ENCODE measurements at places on chromosomes 6 and 20.

GRCh38 chr6:72959821-72960220 is 265.5 kb downstream of the KHDC1L start:
- no peak for DNase-seq

- DNase-seq, result peak; percentile 39
Measured at GRCh38 chr20:38304845-38305447, 990 bp downstream of the BPI start.

DNA sequence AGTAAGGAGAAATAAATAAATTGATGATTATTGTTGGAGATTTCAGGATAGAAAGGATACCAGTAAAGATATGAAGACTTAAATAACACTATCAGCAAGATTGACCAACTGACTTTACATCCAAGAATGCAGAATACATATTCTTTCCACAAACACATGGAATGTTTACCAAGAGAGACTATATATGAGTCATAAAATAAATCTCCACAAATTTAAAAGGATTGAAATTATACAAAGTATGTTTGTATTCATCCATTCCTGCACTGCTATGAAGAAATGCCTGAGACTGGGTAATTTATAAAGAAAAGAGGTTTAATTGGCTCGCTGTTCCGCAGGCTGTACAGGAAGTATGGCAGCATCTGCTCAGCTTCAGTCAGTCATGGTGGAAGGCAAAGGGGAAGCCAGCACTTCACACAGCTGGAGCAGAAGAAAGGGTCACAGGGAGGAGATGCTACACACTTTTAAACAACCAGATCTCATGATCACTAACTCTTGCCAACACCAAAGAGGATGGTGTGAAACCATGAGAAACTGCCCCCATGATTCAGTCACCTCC is 56.7 kb upstream of the TNFRSF21 start:
- DNase-seq, result no peak

GRCh38 chr6:34696189-34696738 is 303 bp downstream of the ILRUN start:
- DNase-seq, result no peak

DNA sequence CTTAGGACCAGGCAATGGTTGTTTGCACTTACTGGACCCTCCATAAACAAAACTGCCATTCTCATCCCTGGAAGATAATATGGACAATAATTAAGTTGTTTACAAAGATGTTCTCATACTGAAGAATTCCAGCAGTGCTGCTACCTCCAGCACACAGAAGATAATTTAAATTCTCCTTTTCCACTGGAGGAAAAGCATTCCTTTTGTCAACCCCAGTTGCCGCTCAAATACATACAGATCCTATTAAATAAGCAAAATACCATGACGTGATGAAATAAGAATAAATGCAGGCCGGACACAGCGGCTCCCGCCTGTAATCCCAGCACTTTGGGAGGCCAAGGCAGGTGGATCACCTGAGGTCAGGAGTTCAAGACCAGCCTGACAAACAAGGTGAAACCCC is 54.5 kb upstream of the IPCEF1 start:
- no peak for DNase-seq

- no peak for DNase-seq
Measured at GRCh38 chr20:62742550-62742949, 33.9 kb downstream of the NTSR1 start.

GRCh38 chr6:109794201-109794923 is 103.3 kb downstream of the FIG4 start:
- no peak for DNase-seq

GRCh38 chr6:167349631-167350274 is 24.9 kb downstream of the TTLL2 start:
- no peak for DNase-seq

GRCh38 chr6:44263354-44264100 is 1.8 kb downstream of the NFKBIE start:
- no peak for DNase-seq

DNA sequence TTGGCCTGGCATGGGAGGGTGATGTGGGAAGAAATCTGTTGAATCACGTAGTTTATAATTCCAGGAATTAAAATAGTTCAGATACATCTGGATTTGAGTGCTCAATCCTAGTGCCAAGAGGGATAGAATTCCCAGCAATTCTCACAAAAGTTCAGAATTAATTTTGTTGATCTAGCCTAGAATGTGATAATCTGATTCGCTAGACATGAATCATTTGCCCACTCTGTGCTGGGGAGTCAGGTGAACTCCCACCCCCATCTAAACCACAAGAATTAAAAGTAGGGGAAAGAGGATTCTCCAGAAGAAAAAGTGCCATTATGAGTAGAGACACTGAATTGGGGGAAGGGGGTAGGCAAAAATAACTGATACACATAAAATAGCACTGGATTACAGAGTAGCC is 85.0 kb downstream of the LIN28B start:
- no peak for DNase-seq

- DNase-seq, result no peak
Measured at GRCh38 chr6:122322824-122323223, 76.6 kb upstream of the HSF2 start.

DNA sequence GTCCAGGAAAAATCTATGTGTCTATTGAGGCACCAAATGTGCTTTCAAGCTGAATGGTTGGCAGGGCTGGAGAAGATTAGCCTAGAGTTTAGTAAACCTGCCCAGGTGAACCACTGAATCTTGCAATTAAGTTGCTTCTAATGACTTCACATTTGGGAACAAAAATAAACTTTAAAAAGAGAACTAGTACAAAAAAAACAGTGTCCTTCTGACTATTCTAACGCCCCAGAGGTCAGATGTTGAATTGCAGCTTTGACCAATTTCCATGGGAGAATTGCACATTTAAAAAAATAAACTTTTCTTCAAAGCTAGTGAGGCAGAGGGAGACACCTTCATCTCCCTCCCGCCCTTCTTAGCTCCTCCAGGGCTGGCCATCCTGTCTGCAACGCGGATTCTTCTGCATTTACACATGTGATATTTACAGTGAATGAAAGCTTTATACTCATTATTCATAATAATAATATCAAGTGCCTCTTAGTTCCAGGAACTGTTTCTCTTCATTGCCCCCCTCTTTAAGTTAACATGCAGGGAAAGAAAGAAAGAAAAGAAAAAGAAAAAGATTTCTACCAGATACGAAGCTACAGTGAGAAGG is 270.2 kb downstream of the SMOC2 start:
- DNase-seq, result no peak

DNA sequence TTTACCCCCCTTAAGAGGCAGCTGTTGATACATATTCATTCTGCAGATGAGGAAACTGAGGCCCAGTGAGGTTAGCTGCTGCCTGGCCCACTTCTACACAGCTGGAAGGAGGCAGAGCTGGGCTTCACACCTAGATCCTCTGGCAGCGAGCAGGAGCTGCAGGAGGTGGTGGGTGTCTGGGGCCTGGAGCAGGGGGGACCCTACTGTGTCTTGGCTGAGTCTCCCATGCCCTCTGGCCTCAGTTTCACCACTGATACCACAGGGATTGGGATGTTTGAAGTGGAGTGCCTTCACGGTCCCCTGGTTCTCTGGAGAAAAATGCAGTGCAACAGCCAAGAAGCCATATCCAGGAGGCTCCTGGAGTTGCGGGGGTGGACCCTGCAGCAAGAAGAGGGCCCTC is 8.2 kb upstream of the BPIFA2 start:
- DNase-seq, result no peak

- no peak for DNase-seq
Measured at GRCh38 chr20:4476903-4477500, 244.7 kb upstream of the PRND start.
